ENCODE measurements at places on chromosomes 12 and 14. TPM values are rescaled to one million over a fixed set of nuclear protein-coding genes. Genes with fewer than 3 reads are reported as not detected.

The CD4 gene
- 2.2 TPM for total RNA-seq

The KLRC2 gene
- total RNA-seq, result not detected

The RPL6 gene
- total RNA-seq, result 1,413 TPM

The CLECL1 gene
- not detected for total RNA-seq

The C12orf50 gene
- 0.03 TPM for total RNA-seq

The BLTP3B gene
- total RNA-seq, result 35.8 TPM

The NPFF gene
- 0.69 TPM for total RNA-seq

The TIMM9 gene
- total RNA-seq, result 101 TPM

The ANO2 gene
- 3.3 TPM for total RNA-seq

The KRT83 gene
- not detected for total RNA-seq

The CNOT2 gene
- total RNA-seq, result 152 TPM

The KRT80 gene
- total RNA-seq, result not detected

The TBX5 gene
- total RNA-seq, result 0.21 TPM

The LBHD2 gene
- not detected for total RNA-seq

The TSPAN19 gene
- total RNA-seq, result 0.50 TPM

The ZNF839 gene
- 8.0 TPM for total RNA-seq

The LRRC74A gene
- not detected for total RNA-seq

The COPZ1 gene
- total RNA-seq, result 91.2 TPM

The SRRM4 gene
- 0.63 TPM for total RNA-seq

The GLIPR1L1 gene
- not detected for total RNA-seq

The FAIM2 gene
- 2.0 TPM for total RNA-seq

The OR4E2 gene
- not detected for total RNA-seq

The ATXN3 gene
- total RNA-seq, result 36.4 TPM

The CIROP gene
- total RNA-seq, result not detected

The KRT3 gene
- total RNA-seq, result not detected

The GALNT8 gene
- total RNA-seq, result 8.4 TPM

The KRT79 gene
- 0.21 TPM for total RNA-seq

The ACVRL1 gene
- 0.62 TPM for total RNA-seq

The POTEM gene
- total RNA-seq, result not detected

The PLA2G1B gene
- not detected for total RNA-seq

The HCAR2 gene
- total RNA-seq, result not detected

The KSR2 gene
- 2.2 TPM for total RNA-seq

The PTCSC3 gene
- not detected for total RNA-seq

The ZNF140 gene
- 15.4 TPM for total RNA-seq

The IFNG-AS1 gene
- total RNA-seq, result not detected

The ERO1A gene
- 44.7 TPM for total RNA-seq

Data from GM23338 (cell line).